ENCODE measurements at places on chromosomes 5 and 9.

DNA sequence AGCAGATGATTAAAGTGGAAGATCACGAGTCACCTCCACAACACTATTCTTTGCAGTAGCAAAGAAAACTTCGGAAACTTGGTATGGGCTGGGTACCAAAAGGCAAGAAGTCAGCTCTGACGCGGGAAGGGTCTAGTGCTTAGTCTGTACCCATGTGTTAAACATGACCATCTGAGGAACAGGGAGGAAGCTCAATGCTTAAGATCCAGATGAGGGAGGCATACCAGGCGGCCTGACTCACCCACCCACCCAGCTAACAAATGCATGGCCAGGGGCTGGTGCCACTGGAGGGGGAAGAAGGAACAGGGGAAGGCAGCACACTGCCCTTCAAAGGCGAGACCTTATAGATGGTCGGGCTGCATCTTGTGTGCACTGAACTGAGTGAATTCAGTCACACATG is 41.8 kb downstream of the CAMSAP1 start:
- DNase-seq = no peak

GRCh38 chr9:110687497-110687896 is 18.9 kb downstream of the MUSK start:
- DNase-seq = no peak

DNA sequence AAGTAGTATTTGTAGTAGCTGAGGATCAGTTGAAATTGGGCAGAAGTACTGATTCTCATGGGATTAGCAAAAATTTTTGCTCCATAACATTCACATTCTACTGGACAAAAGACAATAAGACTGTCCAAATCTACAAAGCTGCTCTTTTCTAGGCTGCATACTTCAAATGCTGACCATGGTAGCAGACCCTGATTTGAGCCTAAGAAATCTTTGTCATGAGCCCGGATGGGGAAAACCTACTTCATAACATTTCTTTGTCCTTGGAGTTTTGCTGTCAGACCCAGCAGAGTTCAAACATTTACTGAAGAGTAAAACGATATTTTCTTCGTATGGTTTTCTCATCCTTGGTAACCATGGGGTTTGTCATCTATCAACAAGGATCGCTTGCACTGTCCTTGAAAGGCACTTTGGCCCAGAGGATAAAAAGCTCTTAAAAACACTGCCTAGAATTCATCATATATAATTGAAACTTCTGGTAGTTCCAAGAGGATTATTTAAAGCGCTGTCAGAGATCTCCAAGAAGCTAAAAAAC is 216.9 kb downstream of the CAVIN4 start:
- no peak for DNase-seq

DNA sequence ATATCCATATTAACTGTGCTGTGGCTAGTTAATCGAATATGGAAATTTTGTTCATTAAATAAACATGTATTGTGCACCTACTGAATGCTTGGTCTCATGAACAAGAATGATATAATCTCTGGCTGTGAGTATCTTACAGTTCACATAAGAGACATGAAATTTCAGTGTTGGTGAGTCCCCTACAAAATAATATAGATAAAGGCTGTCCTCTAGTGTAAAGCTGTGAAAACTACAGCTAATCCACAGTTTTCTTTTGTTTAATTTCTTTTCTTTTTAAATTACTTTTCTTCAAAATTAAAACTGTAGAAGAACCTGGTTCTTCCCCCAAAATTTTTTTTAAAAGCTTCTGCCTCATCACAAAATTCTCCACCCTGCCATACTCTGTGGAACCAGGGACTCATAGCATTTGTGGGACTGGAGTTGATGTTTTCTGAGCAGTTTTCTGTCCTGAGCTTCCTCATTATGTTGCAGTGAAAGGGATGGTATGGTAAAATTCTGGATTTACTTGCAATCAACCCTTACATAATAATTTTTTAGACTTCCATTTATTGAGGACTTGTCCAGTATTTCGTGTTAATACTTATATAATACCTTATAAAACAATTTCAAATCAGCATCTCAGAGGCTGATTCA is 135.0 kb downstream of the STK32A start:
- DNase-seq = no peak

- no peak for DNase-seq
Observed at GRCh38 chr9:27732494-27732893, 159.2 kb upstream of the C9orf72 start.

DNA sequence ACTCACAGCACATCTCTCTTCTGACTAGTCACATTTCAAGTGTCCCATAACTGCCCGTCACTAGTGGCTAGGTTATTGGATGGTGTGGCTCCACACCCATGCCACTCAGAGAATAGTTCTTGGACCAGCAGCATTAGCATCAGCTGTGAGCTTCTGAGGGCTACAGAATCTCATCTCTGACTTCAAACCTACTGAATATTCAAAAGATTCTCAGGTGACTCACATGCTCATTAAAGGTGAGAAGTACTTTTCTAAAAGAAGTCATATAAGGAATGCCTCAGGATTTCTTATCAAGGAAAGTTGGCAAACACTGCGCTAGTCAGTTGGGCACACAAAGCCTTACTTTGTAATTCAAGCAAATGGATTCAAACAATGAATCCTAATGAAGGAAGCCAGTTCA is 305.0 kb upstream of the CDH12 start:
- DNase-seq = no peak

DNA sequence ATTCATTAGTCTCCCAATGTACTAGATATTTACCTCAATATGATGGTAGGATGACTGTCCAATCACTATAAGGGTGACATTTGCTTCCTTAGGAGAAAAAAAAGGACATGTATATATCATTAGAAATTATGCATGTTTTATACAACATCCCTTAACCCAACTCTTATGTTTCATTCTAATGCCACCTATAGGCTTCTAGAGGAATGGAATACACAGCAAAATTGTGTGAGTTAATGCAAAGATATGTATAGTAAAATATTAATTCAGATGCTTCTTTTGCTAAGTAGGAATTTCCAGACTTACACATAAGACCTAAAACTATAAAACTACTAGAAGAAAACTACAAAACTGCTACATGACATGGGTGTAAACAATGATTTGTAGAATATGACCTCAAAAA is 3.5 kb downstream of the PRXL2C start:
- no peak for DNase-seq

DNA sequence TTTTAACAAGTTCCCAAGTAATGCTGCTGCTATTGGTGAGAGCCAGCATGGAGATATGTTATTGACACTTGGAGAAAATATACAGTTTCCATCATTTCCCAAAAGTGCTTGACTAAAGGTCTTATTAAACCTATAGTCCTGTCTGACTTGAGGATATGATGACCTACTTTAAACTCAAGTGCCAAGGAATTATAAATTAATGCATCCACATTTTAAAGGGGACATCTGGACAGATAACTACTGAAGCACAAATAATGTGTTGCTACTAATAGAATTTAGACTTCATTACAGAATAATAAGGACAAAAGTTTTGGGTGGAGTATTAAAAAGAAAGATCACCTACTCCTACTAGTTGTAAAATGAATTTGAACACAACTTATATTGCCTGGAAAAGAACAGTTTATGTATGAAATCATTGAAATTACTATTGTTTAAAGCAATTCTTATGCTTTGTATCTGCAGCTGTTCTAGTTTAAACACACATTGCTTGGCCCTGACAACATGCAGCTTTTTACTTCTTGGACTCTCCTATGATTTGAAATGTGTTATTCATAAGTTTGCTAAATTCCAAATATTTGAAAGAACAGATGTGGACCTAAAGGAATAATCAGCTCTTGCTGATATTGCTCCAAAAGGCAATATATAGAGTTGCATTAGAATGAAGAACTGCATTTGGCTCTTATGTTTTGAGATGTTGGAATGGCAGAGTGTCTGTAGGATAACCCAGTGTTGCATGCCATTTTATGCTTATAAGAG is 73.4 kb downstream of the SGCD start:
- no peak for DNase-seq

GRCh38 chr9:88992556-88992955 is 1.3 kb downstream of the S1PR3 start:
- DNase-seq = no peak

- DNase-seq = no peak
Observed at GRCh38 chr5:122333564-122333963, 21.5 kb downstream of the SNCAIP start.

DNA sequence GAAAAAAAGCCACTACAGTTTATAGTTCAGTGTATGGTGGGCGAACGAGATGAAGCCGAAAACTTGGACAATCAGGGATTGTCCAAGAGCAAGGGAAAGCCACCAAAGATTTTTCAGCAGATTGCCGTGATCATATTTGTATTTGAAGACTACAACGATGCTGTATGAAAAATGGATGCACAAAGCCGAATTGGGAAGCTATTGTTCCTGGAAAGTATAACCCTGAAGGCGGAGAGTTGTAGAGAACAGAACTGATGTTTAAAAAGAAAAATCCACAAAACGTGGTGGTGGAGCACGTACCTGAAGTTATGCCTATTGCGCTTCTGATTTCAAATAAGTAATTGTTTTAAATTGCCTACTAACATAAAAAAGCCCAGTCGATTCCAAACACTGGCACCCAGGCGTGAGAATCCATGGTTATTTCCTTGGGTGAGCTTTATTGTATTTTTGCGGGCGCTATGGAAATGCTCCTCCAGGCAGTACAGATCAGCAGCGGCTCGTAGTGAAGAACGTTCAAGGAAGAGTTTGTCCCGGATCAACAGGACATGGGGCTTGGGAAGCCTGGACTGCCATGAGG is 772 bp upstream of the TARS1 start:
- DNase-seq = no peak

All from esophagus squamous epithelium (tissue), 5 donors.